T-helper 17 cell (primary cell): ENCODE measurements at places on chromosomes 16 and 17.

- no peak for DNase-seq
These were observed 13.8 kb downstream of the SLFN5 start for GRCh38 chr17:35256629-35257028.

DNA sequence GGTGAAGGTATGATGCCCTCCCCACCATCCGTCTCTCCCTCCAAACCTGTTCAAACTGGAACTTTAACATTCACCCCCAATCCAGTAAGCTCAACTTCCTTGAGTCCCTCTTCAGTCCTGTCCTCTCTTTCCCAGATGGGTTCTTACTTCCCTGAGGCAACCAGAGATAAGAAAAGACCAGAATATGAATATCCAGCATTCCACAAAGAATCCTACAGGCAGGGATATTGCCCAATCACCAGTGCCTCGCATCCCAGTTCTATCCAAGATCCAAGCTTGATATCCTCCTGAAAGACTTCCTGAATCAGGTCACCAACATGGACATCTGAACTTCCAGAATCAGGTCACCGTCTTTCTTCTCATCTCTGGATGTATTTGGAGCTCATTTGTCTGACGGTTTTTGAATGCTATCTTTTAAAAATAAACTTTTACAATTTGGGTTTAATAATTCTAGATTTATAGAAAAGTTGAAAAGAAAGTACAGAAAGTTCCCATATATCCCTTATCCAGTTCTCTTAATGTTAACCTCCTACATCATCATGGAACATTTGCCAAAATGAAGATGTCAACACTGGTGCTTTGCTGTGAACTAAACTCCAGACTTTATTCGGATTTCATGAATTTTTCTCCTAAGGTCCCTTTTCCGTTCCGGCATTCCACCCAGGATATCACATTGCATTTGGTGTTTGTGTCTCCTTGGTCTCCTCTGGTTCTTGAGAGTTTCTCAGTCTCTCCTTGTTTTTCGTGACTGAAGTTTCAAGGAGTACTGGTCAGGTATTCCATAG, 13.7 kb upstream of the COL1A1 start:
- DNase-seq: no peak

- no peak for DNase-seq
These were observed 9.1 kb downstream of the TNFRSF13B start for GRCh38 chr17:16962804-16963203.

GRCh38 chr17:4035081-4035680, 70.9 kb upstream of the ATP2A3 start:
- no peak for DNase-seq

- DNase-seq: no peak
These were observed 511.9 kb upstream of the CDH8 start for GRCh38 chr16:62548095-62548494.

GRCh38 chr17:30939051-30939689, 17.4 kb downstream of the ADAP2 start:
- no peak for DNase-seq

DNA sequence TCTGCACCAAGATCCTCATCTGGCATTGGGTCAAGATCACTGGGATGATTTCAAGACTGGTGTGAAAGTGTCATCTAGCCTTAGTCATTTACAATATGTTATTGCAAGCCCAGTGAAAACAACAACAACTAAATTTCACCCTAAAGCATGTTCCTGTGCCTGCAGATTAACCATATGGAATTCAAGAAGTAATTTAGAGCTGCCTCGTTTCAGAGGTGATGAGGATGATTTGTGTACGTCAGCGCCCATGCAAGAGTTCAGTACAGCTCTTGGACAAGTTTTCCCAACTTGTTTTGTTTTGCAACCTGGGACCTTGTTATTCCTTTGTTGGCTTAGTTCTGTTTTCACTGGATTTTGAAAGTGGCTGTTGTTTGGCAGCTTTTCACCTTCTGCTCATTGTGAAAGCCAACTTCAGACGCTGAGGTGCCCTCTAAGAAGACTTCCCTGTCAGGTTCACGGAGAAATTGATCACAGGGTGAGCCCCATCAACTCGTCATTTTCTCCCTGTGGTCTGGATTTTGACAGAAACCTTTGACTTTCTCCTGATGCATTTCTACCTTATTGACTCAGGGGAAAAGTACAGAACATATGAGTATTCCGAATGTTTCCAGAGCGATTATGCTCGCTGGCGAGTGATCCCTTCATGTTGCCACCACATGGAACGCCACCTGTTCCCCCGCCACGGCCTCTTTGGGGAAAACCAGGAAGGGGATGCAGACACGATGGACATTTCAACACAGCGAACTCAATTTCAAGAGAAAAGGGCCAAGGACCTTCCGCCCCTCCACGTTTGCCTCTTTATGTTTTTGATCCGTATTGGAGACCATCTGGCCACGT, 85.6 kb downstream of the FOXL1 start:
- DNase-seq: no peak

GRCh38 chr17:7497228-7497627, 13.1 kb downstream of the POLR2A start:
- DNase-seq: no peak

- DNase-seq: no peak
These were observed 79.8 kb upstream of the ADAMTS18 start for GRCh38 chr16:77514500-77515220.

DNA sequence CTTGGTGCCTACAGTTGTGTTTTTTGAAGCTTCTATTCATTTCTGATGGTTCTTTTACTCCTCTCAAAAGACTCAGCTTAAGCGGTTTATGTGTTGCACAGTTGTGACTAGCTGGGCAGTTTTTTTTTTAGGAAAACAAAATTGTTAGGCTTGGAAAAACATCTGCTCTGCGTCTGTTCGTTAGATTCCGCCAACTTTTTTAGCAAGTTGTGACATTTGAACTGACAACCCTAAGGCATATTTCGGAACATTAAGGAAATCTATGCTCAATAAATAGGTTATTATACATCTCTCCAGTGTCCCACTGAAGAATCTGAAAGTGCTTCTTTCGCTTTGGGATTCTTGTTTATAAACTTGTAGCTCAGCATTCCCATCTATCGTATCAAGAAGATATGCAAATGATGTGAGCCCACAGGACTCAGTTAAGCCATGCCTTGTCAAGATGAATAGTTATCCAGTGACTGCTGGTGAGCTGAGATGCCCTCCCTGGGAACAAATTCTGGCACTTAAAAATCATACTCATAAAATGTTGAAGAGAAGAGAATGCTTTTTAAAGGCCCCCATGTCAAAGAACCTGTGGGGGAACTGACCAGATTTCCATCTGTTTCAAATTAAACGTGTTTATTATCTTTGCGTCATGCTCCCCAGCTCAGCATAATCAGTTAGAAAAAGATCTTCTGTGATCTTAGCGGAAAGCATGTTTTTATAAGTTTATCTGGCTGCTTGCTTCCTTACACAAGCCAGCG, 109.0 kb upstream of the FAM20A start:
- no peak for DNase-seq

DNA sequence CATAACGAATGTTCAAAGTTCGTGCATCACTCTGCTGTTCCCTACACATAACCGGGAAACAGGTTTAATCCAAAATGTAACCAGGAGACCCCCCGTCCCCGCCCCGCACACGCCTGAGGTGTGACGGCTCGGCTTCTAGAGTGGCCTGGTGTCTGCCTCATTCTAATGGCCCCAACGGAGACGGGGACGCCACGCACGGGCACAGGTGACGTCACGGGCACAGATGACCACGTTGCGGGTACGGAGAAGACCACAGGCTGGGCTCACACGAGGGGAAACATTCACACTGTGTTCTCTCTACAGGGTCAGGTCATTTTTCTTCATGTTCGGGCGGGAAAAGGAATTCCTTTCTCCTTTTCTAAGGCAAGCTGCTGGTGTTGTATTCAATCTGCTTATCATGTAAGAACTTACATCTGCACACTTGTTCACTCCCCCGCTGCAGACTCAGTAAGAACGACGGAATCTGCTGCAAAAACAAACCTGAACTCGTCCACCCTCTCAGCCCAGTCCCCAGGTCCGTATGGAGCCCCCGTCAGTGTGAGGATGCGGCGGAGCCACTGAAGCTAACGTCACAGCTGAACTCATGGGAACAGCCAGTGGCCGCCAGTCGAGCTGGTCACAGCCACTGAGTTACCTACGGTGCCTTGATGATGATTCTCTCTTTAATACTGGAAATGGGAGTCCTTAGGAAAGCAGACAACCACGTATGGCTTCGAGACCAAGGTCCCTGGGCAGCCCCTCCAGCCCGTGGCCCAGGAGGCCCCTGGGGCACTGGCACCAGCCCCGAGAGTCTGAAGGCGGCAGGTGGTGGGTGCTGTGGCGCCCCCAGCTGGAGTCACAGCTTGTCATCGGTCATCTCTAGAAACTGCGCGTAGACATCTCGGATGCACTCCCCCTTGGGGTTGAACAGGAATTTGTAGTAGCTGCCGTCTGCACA, 32.9 kb downstream of the WDR45B start:
- no peak for DNase-seq

DNA sequence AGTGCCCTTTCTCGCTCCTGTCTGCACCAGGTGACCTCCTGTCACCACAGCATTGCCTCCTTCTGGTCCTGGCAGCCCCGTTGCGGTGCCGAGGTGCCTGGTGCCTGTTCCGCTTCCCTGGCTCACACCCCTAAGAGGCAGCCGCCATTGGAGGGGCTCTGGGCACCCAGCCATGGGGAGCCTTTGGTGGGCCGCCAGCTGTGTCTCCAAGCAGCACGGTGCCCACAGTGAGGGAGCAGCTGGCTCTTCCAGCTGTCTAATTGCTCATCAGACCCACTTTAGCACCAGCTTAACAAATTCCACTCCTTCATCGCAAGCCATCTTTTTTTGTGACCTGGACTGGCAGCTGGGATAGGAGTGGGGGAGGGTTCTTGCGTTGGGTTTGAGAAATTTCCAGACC, 276.1 kb downstream of the SNX29 start:
- no peak for DNase-seq

GRCh38 chr16:85330694-85331188, 218.5 kb upstream of the CIBAR2 start:
- no peak for DNase-seq

- no peak for DNase-seq
These were observed at the start of gene MPO for GRCh38 chr17:58280480-58281217. Gene MPO, minus strand, starts transcription at chr17:58280935. Its CDS starts 177 bp downstream, at chr17:58280758.

DNA sequence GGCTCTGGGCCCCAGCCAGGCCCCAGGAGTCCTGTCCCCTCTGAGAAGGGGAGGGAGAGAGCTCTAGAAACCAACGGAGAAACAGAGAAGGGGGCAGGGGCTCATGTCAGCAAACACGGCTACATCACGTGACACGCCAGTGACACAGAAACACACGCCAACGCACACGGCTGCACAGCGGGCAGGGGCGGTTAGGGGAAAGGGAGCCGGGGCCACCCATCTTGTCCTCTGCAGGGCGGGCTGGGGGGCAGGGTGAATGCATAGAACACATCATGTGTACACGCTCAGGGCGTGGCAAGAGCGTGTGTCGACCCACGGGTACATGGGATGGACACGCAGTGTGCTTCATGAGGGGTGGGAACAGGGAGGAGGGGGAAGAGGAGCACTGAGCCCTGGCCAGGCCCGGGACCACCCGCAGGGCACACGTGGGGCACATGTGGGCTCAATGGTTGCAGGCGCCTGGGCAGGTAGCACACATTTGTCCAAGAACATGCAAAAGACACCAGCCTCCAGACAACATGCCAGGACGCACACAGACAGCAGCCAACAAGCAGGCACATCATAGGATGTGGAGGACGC, 4.6 kb downstream of the HSD3B7 start:
- DNase-seq: no peak

GRCh38 chr17:15332338-15332737, 9.1 kb downstream of the TEKT3 start:
- DNase-seq: no peak

DNA sequence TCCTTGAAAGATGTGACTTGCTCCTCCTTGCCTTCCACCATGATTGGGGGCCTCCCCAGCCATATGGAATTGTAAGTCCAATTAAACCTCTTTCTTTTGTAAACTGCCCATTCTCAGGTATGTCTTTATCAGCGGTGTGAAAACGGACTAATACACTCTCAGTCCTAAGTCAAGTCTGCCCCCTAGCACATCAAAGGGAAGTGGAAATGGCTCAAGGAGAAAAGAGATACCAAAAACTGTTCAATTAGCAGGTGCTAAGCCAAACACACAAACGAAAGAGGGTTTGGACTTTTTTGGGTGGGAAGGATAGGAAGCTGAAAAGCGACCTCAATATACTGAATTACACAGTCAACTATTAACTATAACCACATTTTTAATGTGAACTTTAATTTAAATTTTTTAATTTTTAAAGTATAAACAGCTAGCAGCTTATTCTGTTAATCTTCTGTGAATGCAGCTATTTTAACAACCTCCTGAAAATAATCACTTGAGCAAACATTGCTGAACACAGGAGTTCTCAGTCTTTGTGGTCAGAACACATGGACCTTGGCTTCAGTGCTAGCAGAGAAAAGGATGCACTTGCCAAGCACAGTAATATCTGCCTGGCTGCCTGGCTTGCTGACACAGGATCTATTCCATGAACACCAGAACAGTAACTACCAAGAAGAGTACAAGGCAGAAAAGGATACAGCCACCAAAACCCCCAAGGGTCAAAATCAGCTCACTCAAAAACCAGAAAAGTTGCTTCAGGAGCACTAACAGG, 10.9 kb downstream of the ZNF18 start:
- DNase-seq: no peak

DNA sequence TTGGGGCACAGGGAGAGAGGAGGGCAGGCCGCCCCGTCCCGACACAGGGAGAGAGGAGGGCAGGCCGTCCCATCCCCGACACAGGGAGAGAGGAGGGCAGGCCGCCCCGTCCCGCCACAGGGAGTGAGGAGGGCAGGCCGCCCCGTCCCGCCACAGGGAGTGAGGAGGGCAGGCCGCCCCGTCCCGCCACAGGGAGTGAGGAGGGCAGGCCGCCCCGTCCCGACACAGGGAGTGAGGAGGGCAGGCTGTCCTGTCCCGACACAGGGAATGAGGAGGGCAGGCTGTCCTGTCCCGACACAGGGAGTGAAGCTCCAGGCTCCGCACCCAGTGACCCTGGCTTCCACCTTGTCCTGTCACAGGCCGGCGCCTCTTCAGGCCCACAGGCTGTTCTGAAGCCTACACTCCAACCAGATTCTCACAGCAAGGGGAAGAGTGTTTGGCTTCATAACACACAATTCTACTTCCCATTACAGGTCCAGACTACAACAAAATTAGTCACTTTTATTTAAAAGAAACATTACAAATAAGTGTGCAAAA, 34.1 kb downstream of the WDR45B start:
- no peak for DNase-seq

DNA sequence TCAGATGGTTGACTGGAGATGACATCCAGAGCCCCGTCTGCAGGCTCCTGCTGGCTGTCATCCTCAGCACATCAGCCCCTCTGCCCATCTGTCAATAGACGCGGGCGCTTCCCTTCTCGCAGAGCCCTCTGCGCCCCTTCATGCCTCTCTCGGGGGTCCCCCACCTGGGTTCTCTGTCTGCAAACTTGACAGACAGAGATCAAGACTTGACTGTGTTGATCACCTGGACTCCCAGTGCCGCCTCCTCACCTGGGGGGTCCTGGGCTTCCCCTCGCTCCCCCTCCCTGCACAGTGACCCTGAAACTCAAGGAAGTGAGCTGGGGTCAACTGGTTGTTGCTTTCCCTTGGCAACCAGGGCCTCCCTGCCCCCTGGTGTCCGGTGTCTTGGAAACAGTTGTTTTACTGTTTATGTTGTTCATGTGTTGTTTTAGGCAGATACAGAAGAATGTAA, 31.9 kb downstream of the RNF213 start:
- no peak for DNase-seq

GRCh38 chr17:44920565-44920940, 5.3 kb upstream of the GFAP start:
- DNase-seq: no peak
